ENCODE measurements at places on chromosomes 1 and 21.

DNA sequence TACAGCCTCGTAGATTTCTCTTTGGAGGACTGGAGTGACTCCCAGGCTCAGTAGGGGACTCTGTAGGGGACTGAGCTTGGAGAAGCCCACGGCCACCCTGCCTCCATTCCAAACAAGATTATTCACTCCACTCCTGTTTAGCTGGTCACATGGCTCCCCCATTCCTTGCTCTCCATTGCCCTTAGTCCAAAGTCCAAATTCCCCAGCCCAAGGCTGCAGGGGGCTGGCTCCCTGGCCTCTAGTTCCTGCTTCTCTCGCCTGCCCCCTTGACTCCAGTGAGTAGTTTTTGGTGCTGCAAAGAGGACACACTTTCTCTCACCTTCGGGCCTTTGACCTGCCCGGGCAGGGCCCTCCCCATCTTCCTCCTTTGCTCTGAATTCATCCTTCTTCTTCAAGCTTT is 403.3 kb downstream of the KIF26B start:
- DNase-seq = no peak

DNA sequence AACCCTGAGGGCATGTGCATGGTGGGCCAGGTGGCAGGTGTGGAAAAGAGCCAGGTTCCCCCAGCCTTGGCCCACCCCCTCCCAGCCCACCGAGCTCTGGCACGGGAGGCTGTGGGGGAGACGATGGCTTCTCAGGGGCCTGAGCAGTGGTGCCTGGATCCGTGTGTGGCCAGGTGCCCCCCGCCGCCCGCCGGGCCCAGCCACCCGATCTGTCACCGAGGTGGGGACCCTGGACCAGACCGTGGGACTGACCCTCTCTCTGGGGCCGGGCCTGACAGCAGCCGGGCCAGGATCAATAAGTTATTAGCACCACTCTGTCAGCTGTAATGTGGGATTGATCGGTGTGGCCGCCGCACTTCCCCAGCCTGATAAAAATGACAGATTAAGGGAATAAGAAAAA is 13.8 kb downstream of the SAMD11 start:
- no peak for DNase-seq

DNA sequence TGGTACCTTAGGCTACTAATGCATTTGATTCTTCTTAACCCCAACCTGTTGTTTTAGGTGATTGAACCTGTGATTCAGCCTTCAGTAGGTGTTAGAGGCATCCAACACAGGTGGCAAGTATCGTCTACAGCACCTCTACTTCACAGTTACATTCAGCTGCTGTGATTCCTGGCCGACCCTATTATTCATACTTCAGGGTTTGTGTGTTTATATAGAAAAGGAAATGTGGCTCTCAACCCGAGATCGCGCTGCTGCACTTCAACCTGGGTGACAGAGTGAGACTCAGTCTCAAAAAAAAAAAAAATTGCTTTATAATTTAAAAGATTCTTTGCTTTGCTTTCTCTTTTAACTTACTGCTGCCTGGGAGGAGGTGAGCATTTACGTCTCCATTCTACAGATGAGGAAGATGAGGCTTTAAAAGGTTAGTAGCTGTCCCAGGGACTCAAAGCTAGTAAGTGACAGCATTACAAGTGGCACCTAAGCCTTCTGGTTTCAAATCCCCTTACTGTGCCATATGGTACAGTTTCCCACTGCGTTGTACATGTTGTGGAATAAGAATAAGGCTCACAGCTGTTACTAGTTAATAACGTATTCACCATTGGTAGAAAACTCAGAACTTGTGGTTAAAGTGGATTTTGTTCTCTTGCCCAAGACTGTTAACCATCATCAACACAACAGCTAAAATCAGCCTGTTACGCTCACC is 9.9 kb upstream of the GPR25 start:
- DNase-seq = no peak

GRCh38 chr1:80054129-80054528 is 1047.6 kb upstream of the ADGRL4 start:
- DNase-seq = no peak

Data from stimulated activated naive CD8-positive, alpha-beta T cell treated with anti-CD3 and anti-CD28 coated beads, Interleukin-15, Interleukin-2, amounts not matched to agents 100 U/mL and 50 U/mL, for 24 hours (primary cell).